ENCODE measurements at places on chromosomes 2 and 18.

DNA sequence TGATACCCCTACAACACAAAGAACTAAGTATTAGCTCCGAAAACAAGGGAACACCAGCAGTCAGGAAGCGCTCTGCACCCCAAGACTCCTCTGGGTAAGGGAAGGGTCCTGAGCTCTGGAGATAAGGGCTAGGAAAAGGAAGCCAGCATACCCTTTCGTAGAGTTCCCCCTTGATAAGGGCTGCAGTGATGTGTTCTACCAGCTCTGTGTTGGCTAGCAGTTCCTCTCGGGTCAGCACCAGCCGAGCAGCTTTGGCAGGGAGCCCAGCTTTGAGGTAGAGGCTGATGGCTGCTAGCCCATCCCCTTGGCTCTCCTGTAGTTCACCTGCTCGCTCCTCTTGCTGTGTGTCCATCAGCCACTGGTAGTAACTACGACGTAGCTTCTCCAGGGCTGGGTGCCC, 18.9 kb downstream of the KRTCAP3 start:
- no peak for DNase-seq

- peak; percentile 8 for DNase-seq
Observed at GRCh38 chr2:46876741-46877384, 38.7 kb downstream of the MCFD2 start.

- no peak for DNase-seq
Observed at GRCh38 chr18:44742718-44743311, 62.1 kb downstream of the SETBP1 start.

DNA sequence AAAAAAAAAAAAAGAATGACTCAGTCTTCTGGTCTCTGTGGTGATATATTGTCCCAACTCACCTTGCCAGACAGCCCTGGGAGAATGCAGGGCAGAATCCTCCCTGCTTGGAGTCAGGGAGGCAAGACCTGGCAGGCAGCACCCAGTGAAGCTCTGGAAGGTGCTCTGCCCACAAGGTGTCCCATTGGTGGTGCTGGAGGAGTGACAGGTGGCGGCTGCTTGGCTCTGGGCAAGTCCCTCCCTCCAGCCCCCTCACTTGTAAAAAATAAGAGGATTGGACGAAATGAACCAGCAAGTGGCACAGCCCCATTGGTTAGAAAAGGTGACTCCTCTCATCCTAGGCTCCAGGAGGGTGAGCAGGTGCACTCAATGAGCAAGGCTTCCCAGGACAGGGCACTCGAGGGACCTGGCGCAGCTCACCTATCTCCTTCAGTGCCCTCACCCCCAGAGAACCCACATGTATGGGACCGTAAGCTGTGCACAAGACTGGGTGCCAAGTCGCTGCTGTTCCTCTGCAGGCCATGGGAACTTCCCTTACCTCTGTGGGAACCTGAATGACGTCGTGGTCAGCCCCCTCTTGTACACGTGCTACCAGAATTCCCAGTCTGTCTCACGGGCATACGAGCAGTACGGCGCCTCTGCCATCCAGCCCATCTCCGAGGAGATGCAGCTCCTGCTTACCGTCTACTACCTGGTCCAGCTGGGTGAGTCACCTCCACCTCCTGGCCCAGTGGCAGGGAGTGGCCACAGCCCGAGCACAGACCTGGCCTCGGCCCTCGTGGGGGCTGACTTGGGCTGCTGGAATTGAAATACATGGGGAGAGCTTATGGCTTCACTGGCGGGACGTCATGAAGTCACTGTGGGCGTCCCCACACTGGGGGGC, 54.6 kb downstream of the GREB1 start:
- no peak for DNase-seq

DNA sequence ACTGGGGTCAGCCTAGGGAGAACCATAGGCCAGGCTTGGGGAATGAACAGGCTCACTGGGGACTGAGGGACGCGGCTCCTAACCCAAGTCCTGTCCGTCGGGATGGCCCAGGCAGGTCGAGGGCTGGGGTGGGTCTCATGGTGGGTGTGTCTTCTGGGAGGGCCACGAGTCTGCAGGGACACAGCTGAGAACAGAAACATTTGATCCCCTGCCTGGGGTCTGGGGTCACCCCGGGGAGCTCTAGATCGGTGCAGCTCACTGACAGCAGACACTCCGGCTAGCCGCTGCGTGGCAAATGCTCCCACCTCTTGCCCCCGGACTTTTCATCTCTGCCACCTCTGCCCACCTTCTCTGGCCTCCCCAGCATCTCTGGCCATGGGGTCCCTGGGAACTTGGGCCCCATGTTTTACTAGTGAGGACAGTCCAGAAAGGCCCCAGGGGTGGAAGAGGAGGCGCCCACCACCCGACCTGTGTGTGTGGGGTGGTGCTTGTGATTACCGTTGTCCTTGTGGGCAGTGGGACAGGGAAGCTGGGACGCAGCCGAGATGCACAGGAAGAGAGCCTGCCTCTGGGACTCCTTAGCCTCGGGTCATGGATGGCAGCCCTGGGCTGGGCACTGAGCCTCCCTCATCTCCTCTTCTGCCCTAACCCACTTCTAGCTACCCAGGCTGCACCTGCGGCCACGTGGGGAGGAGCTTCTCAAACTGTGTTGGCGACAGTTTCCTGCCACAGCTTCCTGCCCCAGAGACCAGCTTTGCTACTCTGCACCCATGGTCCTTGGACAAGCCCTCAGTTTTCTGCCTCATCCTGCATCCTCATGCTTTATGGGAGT, 4.9 kb downstream of the ZAP70 start:
- DNase-seq: peak; percentile 84

DNA sequence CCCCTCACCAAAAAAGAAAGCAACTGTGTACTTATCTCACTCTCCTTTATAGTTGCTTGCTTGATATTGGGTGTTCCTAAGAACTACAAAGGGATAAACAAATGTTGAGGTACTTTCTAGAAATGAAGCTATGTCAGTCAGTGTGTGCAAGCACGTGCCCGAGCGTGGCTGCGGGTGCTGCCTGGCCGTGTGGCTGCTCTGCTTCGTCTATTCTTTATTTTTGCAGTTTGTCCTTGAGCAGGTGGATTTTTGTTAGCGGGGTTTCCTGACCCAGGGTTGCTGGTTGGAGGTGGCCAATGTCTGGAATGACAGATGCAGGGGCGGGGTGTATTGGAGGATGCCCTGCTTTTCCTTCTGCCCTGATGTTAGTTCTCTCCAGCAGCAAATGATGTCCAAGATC, 62.6 kb downstream of the ACOXL start:
- no peak for DNase-seq

DNA sequence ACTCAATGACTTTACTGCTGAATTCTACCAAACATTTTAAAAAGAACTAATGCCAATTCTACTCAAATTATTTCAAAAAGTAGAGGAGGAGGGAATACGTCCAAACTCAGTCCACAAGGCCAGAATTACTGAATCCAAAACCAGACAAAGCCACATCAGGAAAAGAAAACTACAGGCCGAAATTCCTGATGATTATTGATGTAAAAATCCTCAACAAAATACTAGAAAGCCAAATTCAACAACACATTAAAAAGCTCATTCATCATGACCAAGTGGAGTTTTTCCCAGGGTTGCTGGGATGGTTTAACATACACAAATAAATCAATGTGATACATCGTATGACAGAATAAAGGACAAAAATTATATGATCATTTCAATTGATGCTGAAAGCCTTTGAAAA, 103.9 kb upstream of the UBE2E3 start:
- no peak for DNase-seq

GRCh38 chr18:13416848-13417247, 198.3 kb downstream of the LDLRAD4 start:
- no peak for DNase-seq

DNA sequence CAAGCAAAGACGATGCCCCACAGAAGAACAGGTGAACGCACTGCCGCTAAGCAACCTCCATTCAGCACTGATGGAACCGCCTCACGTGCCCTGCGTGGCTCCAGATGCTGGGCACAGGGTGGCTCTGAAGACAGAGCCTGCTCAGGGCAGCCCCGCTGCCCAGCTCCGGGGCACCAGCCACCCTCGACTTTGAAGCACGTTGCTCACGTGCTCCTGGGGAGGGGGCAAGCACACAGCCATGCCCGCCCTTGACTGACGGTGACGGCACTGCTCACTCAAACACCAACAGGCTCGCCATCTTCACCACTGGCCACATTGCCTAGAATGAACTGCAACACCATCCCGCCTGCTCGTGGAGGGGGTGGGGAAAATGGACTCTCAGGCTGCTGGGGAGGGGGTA, 251.3 kb downstream of the HDAC4 start:
- DNase-seq: peak; percentile 2

GRCh38 chr2:94774851-94775250, 96.4 kb upstream of the TEKT4 start:
- no peak for DNase-seq

- no peak for DNase-seq
Observed at GRCh38 chr2:199916980-199917379, 5.9 kb downstream of the C2orf69 start.

DNA sequence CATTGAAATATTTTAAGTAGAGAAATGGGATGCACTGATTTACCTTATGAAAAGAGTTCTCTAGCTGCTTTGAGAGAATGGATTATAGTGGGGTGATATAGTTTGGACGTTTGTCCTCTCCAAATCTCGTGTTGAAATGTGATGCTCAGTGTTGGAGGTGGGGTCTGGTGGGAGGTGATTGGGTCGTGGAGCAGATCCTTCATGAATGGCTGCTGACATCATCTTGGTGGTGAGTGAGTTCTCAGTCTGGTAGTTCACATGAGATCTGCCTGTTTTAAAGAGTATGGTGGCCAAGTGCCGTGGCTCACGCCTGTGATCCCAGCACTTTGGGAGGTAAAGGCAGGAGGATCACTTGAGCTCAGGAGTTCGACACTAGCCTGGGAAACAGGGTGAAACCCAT, 58.7 kb upstream of the SH3RF3 start:
- DNase-seq: no peak

- DNase-seq: no peak
Observed at GRCh38 chr2:171545086-171545485, 22.8 kb downstream of the CYBRD1 start.

DNA sequence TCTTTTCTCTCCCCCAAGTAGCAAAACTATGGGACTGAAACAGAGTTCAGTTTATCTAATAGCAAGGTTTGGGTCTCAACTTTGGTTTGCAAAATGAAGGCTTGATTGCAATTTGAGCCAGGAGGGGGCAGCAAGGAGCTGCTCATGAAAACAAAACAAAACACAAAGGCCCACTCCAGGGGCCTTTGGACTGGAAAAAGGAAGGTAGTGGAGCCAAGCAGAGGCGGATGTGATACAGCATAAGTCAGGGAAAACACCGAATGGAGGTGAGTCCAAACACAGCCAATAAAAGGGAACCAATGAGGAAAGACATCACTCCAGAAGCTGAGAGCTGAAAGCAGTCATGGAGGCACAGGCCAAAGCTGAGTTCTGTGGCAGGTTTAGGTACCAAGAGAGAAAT, 799.7 kb upstream of the ACVR2A start:
- peak; percentile 67 for DNase-seq

DNA sequence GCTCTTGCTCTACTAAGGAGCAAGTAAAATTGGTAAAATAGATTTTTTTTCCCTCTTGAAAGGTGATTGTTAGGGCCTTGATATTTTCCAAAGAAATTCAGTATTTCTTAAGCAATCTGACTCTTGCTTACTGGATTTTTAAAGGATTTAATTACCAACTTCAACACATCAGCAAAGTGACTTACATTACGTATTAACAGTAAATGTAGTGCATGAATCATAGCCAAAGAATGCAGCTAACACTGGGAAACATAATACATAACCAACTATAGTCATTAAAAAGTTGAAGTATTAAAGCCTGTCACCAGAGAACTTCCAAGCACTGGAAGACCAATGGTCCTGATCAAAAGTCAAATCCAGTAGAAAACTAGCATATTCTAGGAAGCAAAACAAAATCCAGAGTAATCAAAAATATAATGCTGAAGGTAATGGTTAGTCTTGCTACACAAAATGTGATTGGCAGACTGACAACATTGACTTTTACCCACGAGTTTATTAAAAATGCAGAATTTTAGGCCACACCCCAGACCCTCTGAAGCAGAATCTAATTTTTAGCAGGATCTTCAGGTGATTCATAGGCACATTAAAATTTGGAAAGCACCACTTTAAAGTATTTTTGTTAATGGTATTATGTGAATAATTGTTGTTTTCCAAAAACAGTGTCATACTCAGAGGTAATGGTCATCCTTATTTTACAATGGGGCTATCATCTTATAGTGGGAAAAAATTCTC, 31.8 kb upstream of the CAVIN2 start:
- no peak for DNase-seq

GRCh38 chr18:4130734-4131719, 324.1 kb downstream of the DLGAP1 start:
- DNase-seq: no peak

GRCh38 chr18:61831071-61831470, 61.7 kb downstream of the RNF152 start:
- no peak for DNase-seq

DNA sequence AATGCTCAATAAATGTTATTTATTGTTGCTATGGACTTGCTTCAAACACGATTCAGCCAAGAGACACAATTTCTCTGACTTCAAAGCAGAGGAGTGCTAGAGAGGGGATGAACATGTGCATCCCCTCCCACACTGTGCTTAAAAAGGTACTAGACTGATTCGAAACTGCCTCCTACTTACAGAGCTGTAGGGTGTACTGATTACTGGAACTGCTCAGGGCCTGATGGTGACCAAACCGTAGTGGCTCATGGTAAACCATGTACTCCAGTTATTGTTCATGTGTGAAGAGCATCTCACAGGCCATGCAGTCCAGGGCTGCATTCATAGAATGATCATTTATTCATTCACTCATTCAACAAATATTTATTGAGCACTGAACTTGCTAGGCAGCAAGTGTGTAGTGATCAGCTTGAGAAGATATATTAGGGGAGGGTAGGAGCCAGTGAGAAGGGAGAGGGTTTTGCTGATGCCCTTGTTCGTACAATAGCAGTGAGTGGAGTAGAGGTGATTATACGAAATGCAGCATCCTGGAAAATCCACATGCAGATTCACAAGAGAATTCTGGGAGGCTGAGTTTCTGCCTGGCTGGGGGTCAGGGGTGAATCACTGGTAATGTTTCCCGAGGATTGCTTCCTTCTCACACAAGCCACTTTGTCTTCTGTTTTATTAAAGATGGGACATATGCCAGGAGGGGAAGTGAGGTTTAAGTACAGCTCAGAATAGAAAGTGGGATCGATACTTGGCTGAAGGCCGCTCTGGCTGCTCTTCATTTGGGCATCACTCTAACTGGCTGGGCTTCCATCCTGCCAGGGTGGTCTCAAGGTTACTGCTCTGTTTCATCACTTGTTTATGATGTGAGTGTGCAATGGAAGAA, 245.4 kb downstream of the RAD51AP2 start:
- no peak for DNase-seq

GRCh38 chr2:85291425-85292023, 36.3 kb downstream of the TGOLN2 start:
- no peak for DNase-seq

- no peak for DNase-seq
Observed at GRCh38 chr2:198096002-198096401, 291.6 kb downstream of the PLCL1 start.

- no peak for DNase-seq
Observed at GRCh38 chr2:15049096-15049993, 416.8 kb downstream of the LRATD1 start.

DNA sequence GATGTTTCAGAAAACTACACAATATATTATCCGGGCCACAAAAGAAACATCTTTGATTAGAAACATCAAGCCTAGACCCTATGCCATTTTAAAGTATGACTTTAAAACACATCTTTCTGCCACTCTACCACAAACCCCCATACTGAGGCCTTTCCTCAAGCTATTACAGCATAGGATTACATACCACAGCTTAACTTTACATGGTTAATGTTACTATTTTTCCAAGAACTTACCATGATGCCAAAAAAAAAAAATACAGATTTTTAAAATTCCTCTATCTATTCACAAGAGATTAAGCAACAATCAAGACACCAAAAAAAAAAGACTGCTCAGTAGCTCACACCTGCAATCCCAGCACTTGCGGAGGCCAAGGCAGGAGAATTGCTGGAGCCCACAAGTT, 9.0 kb downstream of the NCKAP1 start:
- DNase-seq: no peak

Measured in activated naive CD4-positive, alpha-beta T cell treated with anti-CD3 and anti-CD28 coated beads for 36 hours (primary cell).